AG20443 (cell line): ENCODE measurements at places on chromosomes 13 and 19.

DNA sequence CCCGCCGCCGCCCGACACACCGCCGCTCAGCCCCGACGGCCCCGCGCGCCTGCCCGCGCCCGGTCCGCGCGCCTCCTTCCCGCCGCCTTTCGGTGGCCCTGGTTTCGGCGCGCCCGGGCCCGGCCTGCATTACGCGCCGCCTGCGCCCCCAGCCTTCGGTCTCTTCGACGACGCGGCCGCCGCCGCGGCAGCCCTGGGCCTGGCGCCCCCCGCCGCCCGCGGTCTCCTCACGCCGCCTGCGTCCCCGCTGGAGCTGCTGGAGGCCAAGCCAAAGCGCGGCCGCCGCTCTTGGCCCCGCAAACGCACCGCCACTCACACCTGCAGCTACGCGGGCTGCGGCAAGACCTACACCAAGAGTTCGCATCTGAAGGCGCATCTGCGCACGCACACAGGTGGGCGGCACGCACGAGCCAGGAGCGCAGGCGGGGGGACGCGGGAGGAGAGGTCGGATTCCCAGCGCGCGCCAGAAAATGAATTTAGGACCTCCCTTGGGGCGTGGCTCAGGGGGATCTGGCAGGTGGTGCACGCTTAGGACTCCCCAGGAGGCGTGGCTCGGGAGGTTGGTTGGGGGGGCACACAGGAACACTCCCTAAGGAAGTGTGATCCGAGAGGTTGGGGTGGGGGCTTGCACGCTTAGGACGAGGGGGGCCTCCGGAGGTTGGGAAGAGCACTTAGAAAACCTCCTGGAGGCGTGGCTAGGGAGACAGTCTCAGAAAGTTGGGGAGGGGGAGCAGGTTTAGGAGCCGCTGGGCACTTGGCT is 1.2 kb downstream of the KLF2 start:
- no peak for DNase-seq

DNA sequence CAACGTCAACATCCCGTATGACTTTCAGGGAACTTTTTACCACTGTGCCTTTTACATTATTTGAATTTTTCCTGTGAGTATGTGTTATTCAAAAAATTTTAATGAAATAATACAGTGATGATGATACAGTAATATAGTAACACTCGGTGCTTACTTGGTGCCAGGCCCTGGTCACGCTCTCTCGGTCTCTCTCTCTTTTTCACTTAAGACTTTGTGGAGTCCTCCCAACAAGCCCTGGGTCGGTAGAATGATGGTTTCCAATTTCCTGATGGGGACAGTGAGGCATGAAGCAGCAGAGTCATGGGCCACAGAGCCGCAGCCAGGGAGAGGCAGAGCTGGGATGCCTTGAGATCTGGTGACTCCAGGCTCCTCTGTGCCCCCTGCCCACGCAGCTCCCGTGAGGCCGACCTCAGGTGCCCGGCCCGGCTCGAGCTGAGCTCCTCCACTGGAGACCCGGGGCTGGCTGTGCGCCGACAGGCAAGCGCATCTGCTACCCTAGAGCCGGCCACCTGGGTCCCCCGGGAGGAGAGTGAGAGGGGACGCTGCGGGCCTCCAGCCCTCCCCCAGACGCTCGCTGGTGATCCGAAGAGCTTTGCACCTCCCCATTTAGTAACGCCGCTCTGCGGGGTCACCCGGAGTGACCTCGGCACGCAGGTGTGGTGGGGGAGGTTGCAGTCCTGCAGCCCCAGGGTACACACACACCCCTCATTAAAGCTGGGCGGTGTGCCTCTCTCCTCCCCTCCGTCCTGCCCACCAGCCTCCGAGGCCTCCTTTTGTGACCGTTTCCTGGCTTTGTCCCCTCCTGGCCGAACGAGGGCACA is 4.4 kb upstream of the SBK3 start:
- DNase-seq, result peak; percentile 83

DNA sequence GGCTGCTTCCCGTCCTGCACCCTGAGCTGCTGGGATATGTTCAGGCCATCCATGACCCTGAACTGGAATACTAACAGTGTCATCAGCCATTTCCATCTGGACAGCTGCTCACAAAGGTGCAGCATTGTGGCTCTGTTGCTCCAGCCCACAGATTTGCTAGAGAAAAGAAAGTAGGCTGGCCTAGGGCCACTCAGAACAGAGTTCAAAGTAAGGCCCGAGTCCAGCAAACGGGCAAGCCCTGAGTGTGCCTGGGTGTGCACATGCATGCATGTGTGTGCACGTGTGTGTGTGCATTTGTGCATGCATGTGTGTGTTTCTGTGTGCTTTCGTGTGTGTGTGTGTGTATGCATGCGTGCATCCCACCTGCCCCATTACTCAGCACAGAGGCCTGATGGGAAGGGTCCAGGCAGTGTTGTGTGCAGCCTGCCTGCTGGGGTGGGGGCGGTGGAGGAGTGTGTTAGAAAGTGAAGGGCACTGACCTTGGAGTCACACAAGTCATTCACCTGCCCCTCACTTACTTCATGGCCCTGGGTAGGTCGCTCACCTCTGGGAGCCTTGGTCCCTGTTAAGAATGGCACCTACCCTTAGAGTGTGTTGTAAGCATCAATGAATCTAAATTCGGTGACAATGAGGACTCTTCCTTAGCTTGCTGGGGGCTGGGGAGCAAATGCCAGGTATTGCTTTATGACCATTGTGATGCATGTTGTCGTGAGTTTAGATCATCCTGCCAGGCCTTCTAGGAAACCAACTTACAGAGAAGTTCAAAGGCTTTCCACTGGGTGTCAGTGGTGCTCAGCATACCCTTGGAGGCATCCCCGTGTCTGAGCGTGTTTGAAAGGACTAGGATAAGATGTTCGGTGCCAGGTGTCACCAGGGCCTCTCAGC is 53.2 kb downstream of the GPR12 start:
- DNase-seq, result peak; percentile 80

DNA sequence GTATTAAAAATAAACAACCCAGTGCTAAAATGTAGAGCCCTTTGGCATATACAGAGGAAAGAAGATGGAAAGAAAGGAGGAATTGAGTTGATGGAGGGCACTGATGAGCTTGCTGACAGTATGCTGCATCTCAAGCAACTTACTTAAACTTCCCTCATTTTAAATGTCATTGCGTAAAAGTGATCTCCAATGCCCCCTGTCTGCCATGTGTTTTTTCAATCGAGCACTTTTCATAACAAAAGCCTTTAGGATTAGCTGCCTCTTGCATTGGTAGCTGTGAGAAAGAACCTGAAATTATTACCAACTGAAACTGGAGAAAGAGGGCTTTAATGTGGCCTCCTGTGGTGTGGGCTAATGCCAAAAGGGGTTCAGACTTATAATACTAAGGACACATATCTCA is 541.6 kb downstream of the SUCLA2 start:
- DNase-seq, result peak; percentile 15

DNA sequence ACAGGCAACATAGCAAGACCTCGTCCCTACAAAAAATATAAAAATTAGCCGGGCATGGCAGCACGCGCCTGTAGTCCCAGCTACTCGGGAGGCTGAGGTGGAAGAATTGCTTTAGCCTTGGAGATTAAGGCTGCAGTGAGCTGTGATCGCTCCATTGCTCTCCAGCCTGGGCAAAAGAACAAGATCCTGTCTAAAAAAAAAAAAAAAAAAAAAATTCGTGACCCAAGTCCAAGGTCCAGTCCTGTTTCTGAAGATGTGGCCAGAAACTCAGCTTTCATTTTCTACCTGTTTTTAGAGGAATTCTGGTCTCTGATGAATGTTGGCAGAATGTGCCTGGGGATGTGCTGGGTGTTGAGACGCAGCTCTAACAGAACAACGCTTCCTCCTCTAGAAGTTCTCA is 1.9 kb upstream of the PGPEP1 start:
- DNase-seq, result peak; percentile 1

DNA sequence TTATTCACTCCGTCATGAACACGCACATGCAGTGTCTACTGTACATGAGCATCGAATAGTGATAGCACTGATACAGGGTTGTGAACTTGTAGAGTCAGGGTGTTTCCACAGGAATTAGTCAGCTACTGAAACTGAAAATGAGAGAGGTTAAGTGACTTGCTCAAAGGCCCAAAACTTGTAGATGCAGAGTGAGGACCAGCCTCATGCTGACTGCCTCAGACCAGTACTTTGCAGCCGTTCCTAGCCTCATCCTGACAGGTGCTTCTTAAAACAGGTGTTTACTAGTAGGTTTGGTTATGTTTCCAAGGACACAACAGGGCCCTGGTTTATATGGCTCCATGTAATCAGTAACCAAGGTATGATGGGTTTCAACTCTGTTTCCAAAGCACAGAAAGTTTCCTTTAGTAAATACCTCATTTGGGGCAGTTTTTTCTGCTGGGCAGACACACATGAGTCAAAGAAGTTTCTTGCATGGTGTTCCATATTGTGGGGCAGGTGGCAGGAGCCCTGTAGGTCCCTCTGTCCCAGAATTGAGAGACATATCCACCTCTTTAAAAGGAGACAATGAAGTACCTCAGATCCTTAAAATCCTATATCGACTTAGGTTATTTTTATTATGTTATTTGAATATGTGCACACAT is 16.0 kb downstream of the FGF9 start:
- no peak for DNase-seq

DNA sequence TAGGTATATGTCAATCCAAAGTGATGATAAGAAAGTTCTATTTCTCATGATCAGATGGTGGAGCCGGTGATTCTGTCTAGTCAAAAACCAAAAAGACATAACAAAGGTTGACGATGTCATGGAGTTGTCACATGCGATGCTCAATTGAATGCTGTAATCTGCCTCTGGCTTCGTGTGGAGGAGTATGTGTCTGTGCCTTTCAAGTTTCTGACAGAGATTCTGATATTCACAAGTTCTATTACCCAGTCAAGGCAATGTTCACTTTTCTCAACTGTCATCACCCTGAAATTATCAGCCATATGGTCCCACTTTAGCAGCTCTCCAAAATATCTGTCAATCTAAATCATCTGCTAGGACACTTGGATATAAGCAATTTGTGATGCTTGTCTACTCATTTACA is 367.6 kb upstream of the PRR20A start:
- no peak for DNase-seq

DNA sequence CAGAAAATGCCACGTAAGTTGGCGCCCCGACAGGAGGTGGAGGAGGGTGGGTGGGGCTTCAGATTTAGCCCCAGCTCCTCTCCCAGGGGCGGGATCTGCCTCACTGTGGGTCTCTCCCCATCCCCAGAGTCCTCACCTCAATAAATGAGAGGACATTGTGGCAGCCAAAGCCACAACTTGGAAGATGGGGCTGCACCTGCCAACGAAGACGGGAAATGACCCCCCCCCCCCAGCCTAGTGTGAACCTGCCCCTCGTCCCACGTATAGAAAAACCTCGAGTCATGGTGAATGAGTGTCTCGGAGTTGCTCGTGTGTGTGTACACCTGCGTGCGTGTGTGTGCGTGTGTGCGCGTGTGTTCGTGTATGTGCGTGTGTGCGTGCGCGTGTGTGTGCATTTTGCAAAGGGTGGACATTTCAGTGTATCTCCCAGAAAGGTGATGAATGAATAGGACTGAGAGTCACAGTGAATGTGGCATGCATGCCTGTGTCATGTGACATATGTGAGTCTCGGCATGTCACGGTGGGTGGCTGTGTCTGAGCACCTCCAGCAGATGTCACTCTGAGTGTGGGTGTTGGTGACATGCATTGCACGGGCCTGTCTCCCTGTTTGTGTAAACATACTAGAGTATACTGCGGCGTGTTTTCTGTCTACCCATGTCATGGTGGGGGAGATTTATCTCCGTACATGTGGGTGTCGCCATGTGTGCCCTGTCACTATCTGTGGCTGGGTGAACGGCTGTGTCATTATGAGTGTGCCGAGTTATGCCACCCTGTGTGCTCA is 1.5 kb upstream of the TRAPPC5 start:
- DNase-seq, result no peak

DNA sequence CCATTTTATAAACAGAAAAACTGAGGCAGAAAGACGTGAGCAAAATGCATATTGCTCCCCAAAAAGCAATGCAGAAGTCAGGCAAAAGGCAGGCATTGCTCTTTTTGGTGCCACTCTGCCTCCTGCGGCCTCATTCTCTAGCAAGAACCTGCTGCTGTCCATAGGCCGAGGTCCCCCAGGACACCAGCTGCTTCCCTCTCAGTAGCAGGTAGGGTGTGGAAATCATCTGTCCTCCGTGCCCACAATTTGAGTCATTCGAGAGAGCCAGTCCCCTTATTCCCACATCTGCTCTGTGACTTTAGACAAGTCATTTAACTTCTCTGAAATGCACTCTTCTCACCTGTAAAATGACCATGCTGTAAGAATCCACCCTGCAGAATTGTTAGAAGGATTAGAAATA is 50.0 kb downstream of the TNFRSF19 start:
- no peak for DNase-seq

DNA sequence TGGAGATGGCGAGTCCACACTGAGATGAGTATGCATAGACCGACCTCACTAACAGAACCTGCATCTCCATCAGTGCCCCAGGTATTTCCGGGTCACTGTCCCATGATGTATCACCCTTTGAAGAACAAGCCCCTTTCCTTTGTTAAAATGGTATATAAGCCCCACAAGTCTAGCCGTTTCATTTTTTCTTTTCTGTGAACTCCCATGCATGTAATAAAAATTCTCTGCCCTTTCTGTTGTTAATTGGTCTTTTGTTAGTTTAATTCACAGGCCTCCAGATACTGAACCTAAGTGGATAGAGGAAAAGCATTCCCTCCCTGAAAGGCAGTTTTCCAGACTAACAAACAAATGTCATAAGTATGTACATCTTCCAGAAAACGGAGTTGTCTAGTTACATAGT is 15.0 kb upstream of the CD177 start:
- no peak for DNase-seq

GRCh38 chr13:63944911-63945310 is 2529.3 kb upstream of the PCDH20 start:
- no peak for DNase-seq

- DNase-seq, result no peak
These were observed 43.3 kb downstream of the INSR start for GRCh38 chr19:7250951-7251350.

- DNase-seq, result no peak
These were observed 105.8 kb downstream of the COL4A1 start for GRCh38 chr13:110201114-110201513.

GRCh38 chr13:110875241-110875640 is 39.6 kb downstream of the ANKRD10 start:
- DNase-seq, result no peak

DNA sequence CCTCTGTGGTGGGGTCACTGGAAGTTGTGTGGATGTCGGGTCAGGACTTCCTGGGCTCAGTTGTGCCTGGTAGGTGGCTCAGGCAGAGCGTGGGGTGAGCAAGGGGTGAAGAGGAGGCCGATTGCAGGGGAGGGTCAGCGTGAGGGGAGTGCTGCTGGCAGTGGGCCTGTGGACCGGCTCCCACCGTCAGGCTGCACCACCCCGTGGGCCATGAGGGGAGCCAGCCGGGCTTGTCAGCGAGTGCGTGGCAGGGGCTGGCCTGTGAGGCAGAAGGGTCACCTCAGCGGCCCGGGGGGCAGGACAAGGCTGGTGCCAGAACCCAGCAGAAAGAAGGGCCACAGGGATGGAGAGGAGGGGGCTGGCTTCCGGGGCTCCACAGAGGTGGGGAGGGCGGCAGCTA is 13.3 kb downstream of the RAB8A start:
- no peak for DNase-seq

DNA sequence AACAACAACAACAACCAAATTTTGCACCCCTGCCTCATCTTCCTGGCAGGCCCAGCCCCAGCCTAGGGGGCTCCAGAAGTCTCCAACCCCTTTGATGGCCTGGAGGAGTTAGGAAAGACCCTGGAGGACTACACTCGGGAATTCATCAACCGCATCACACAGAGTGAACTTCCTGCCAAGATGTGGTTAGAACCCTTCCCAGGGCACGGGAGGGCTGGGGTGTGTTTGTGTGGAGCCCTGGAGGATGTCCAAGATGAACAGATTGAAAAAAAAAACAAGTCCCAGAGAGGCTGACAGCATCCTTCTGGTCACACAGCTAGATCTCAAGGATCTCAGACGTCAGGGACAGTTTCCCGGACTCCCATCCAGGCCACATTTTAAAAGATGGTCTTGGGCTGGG is 13.3 kb downstream of the APOC1 start:
- DNase-seq, result peak; percentile 49
